Naive thymus-derived CD4-positive, alpha-beta T cell (primary cell): ENCODE measurements at places on chromosomes 4 and X.

DNA sequence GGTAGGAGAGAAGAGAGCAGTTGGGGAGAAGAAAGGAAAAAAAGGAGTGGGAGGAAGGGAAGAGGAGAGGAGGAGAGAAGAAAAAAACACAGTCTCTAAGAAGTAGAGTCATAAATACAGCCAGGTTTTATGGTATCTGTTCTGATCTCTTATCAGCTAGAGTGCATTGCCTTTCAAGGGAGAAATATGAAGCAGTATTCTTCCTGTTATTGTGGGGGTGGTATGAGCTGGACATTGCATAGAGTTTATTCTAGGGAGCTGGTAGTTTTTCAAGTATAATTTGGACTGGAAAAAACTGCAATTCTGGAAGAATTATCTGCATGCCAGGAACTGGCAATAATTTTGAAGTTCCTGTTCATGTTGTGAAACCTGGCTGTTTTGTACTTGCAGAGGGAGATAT, 54.9 kb upstream of the TAB3 start:
- DNase-seq = no peak

DNA sequence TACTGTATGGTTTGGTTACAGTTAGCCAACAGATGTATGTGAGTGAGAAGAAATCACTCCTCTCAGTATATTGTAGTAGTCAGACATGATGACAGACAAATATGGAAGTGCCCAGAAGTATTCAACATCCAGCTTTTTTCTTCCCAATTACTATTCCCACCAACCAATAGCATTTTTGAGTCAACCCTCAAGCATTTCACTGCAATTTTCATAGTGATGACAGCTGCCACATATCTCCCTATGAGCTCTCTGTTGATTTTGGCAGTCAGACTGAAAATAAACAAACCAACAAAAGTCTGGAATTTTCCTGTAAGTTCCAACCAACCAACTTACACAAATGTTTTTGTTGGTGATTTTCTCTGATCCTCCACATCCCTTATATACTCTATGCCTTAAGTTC, 8.2 kb upstream of the TRAM1L1 start:
- no peak for DNase-seq

GRCh38 chr4:150078041-150078578, at the start of gene DCLK2:
TSS of gene DCLK2 (plus strand) at chr4:150078445. CDS start at chr4:150079028, 583 bp downstream.
- no peak for DNase-seq

DNA sequence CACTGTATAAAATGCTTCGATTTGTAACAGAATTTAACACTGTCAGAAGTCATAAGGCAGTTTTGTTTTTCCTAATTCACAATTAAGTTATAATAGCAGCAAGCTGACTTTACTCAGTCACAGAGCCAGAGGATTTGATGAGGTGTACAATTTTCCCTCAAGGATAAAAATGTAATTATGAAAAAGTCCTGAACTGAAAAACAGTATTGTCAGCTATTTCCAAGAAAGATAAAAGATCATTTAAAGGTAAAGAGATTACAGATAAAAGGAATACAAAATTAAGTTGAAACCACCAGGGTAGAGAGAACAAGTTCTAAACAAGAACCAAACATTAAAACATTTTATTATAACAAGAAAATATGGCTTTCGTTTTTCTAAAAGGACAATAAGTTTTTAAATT, 86.8 kb upstream of the ZFP42 start:
- no peak for DNase-seq

DNA sequence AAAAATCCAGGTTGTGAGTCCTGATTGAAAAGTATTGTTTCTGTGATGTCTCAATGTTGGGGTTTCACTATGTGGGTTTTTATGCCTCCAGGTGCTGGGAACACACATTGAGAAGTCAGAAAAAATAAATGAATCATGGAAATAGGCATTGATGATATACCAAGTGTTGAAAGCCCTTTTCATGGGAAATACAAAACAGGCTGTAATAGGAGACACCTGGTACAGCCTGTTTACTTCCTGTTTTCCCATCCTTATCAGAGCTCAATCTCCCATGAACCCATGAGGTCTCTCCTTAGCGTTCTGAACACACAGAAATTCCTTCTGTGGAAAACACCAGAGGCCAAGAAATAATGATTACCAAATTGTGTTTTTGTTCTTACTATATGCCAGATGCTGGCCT, 106.3 kb upstream of the BOD1L1 start:
- DNase-seq = no peak

- DNase-seq = no peak
Measured at GRCh38 chr4:73068491-73069337, 802 bp downstream of the COX18 start.

GRCh38 chr4:170124406-170124805, 34.6 kb upstream of the AADAT start:
- DNase-seq = no peak

- DNase-seq = no peak
Measured at GRCh38 chr4:140931911-140932310, 175.7 kb upstream of the TBC1D9 start.

DNA sequence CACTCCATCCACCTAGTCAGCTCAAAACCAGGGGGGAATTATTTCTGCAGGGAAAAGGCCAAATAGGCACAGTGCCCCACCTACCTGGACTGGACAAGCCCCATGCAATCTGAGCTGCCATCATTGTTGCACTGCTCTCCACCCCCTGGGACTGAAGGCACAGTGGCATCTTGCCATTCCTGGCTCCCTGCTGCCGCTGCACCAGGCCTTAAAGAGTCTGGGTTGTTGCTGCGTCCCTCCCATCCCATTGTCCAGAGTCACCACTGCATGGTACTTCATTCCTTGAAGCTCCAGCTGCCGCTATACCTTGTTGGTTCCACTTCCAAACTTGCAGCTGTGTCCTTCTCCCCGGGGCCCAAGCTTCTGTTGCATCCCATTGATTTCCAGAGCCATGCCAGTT, 629.7 kb downstream of the STIM2 start:
- no peak for DNase-seq

DNA sequence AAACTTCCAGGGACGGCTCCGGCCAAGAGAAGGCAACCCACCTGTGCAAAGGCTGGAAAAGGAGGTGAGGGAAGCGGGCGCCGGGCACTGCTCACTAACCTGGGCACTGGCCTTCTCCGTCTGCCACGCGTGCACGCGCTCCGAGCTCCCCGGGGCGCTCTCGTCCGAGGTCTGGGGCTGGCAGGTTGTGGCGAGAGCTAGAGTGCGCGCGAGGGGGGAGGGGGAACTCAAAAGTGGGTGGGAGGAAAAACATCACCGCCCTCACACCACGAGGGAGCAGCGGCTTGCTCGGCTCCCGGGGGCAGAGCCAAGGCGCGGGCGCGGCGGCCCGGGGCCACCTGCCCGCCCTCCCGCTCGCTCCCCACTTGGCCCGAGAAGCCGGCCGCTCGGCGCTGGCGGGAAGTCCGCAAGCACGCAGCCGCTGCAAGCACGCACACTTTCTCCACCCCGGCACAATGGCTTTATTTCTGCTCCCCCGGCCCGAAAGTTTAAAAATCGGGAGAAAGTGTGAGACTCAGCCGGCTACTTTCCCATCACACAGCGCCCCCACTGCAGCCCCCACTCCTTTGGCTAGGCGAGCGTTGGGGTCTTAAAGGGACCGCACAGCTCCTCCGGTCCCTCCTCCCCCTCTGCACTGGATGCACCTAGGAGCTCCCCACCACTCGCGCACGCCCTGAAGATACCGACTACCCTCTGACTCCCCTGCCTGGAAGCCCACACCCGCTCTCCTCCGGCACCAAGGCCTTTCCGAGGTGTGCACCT, at the start of gene CHRDL1:
Gene CHRDL1 (minus strand): TSS at position 173 of the 762 bp plus-strand sequence. CDS start 3,636 bp downstream, outside the sequence.
- DNase-seq = no peak
